ENCODE measurements at places on chromosomes 5 and 9. TPM values are rescaled to one million over a fixed set of nuclear protein-coding genes. Genes with fewer than 3 reads are reported as not detected.

GRCh38 chr9:134693011-134693410, 51.4 kb downstream of the COL5A1 start:
- DNase-seq = no peak

GRCh38 chr5:32421075-32421474, 23.5 kb downstream of the ZFR start:
- DNase-seq = no peak

DNA sequence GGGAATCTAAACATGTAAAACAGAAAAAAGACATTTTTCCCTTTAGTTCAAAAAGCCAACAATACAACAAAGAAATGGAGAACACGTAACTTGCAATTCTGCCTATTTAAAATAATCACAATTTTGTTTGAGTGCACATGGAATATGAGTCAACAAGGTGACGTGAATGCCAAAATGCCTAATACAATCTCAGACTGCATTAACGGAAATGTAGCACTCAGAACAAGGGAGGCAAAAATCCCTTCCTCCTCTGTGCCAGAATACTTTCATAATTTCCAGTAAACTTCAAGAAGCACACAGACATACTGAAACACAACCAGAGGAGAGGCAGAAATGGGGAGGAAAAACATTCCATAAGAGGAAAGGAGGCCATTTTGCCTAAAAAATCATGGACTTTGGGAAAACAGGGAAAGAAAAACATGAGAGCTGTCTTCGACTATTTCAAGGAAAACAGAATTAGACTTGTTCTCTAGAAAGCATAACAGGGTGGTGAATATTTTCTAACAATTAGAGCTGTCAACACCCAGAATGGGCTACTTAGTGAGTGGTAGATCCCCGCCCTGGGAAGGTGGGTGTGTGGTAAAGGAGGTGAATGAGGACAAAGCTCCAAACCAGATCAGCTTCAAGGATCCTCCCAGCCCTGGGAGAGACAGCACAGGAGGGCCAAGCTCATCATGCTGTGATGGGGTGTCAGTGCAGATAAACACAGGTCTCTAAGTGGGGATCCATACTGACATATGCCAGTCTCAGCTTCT, 48.2 kb downstream of the ABCA1 start:
- DNase-seq = peak; percentile 40

CMYA5 gene
- total RNA-seq = 0.06 TPM

- no peak for DNase-seq
Observed at GRCh38 chr9:21906881-21907280, 87.3 kb downstream of the CDKN2A start.

DNA sequence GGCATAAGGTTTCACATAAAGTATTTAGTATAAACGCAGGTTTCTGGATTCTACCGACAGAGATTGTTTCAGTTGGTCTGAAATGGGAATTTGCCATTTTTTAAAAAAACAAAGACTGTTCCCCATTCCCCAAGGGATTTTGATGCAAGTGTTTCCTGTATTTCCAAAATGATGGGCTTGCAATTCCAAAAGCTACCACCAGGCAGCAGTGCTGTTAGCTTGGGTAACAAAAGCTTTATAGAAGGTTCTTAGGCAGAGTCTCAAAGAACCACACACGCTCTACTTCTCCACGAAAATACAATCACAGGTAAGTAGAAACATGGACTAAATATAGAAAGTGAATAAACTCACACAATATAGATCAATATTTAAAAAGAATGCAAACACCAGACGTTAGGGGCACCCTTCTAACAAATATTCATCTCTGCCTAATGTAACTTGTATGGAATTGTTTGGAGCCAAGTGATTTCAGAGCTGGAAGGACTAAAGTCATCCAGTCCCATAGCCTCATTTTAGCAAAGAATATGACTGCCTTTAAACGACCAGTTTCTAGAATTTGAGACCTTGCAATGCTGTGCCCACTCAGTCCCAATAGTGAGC, 154.3 kb downstream of the SPOCK1 start:
- peak; percentile 77 for DNase-seq

All from LHCN-M2 (cell line).